ENCODE measurements at places on chromosomes 3 and 15.

- DNase-seq = no peak
Measured at GRCh38 chr15:100893964-100894295, 14.3 kb downstream of the ALDH1A3 start.

DNA sequence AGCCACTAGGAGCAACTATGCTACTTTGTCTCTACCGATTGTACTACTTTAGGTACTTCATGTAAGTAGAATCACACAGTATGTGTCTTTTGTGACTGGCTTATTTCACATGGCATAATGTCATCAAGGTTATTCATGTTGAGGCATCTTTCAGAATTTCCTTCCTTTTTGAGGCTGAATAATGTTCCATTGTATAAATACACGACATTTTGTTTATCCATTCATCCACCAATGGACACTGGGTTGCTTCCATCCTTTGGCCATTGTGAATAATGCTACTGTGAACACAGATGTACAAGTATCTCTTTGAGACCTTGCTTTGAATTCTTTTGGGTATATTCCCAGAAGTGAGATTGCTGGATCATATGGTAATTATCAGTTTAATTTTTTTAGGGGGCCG, 29.2 kb downstream of the MYO5A start:
- DNase-seq = no peak

DNA sequence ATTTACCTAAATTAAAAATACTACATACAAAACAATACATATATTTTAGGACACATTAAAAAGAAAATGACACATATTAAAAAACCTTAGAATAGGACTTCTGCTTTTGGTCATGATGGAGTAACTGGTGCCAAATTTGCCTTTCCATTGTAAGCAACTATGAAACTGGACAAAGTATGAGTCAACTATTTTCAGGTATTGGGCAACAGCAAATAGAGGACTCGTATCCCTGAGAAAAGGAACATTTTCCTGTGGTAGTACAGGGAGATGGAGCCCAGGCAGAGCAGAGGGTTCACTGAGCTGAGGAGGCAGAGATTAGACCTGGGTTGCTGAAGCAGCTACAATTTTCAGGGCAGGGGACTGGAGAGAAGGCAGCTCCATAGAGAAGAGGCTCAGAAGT, 14.7 kb downstream of the CCR1 start:
- no peak for DNase-seq

GRCh38 chr3:39262846-39263245, 17.0 kb downstream of the CX3CR1 start:
- DNase-seq = no peak

DNA sequence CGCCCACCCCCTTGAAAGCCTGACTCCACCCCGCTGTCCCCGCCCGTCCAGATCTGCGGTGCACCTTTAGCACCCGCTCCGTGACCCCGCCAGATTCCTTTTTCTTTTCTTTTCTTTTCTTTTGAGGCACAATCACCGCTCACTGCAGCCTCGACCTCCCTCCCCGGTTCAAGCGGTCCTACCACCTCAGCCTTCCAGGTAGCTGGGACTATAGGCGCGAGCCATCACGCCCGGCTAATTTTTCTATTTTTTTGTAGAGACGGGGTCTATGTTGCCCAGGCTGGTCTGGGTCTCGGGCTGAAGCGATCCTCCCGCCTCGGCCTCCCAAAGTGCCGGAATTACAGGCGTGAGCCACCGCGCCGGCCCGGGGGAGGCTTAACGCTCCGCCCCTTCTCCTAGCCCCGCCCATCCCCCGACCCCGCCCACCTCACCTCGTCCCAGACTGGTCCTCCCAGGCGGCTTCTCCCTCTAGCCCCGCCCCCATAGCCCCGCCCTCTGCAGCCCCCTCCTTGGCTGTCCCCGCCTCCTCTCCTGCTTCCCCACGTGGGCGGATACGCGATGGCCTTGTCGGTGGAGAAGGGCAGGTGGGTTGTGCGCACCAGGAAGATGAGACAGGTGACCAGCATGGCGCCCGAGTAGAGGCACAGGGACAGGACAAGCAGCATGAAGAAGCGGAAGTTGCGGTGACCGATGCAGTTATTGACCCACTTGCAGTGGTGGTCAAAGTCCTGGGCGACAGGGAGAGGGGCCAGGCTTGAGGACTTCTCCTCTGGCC, 3.2 kb downstream of the ZDHHC19 start:
- DNase-seq = peak; percentile 51

- DNase-seq = no peak
Measured at GRCh38 chr3:101791778-101792177, 12.8 kb downstream of the NXPE3 start.

DNA sequence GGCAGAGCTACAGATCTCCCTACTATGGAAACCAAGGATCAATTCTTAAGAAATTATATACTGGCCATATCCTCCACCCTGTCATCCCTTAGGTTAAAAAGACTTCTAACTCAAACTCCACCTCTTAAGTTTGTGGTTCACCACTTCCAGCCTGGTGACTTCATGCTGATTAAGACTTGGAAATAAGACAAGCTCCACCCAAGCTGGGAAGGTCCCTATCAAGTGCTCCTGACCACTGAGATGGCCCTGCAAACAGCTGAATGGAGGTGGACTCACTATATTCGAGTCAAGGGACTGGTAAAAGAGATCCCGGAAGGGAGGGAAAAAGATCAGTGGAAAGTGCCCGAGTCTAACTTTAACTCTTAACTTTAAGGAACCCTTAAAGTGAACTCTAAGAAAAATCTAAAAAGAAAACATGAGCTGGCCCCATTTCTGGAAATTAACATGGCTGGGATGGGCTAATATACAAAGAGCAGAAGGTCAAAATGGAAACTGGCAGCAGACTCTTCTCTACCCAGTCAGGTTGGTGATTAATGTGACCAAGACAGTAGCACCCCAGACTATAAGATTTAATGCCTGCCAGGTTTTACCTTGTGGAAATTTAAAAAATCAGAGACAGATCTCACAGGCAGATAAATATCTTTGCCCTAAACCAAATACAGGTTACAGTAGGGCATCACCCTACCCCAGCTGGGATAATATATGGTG, 43.9 kb downstream of the PPCDC start:
- DNase-seq = peak; percentile 24

- peak; percentile 7 for DNase-seq
Measured at GRCh38 chr3:152835601-152836102, 721 bp downstream of the P2RY1 start.

DNA sequence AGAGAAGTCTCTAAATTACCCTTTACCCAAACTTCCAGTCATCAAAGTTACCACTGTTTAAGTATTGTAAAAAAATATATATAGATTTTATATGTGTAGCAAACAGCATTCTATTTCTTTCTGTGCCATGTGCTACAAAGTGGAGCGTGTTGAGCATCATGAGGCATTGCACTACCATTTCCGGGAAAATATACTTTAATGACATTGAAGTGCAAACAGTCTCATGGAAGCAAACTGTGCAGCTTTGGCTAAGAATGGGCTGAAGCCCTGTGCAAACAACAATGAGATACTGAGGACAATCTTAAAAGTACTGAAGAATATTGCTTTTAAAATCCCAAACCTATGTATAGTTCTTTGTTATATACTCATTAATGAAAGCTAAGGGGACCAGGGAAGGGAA, 6.5 kb upstream of the RPL22L1 start:
- DNase-seq = no peak

DNA sequence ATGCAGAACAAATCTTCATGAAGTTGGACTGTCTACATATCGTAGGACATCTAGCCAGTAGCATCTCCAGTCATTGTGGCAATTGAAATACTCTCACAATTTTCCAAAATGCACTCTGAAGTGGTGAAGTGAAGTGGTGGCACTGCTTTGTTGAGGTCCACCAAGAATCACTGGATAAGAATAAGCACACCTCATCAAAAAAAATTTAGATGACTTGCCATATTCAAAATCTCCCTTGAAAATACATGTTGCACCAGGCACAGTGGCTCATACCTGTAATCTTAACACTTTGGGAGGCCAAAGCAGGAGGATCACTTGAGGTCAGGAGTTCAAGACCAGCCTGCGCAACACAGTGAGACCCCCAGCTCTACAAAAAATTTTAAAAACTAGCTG, 12.9 kb downstream of the HACD2 start:
- no peak for DNase-seq

DNA sequence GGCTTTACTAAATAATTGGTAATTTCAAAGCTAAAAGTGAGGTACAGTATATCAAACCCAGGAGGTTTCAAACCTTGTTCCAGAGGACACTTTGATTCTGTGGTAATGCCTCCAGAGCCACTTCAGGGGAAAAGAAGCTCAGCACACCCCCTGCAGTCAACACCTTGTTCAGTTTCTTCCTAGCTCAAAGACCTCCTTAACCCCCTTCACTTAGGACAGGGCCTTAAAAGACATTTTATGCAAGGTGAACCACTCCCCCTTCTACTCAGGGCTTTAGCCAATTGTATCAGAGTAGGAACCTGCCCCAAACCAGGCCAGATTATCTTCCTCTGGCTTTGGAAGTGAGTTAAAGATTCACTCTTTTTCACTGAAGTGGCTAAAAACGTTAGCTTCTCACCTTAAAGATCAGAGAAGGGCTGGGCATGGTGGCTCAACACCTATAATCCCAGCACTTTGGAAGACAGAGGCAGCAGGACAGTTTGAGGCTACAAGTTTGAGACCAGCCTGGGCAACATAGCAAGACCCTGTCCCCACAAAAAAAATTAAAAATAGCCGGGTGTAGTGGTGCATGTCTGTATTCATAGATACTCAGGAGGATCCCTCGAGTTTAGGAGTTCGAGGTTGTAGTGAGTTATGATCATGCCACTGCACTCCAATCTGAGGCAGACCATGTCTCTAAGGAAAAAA, 3.4 kb downstream of the DENND6A start:
- no peak for DNase-seq

DNA sequence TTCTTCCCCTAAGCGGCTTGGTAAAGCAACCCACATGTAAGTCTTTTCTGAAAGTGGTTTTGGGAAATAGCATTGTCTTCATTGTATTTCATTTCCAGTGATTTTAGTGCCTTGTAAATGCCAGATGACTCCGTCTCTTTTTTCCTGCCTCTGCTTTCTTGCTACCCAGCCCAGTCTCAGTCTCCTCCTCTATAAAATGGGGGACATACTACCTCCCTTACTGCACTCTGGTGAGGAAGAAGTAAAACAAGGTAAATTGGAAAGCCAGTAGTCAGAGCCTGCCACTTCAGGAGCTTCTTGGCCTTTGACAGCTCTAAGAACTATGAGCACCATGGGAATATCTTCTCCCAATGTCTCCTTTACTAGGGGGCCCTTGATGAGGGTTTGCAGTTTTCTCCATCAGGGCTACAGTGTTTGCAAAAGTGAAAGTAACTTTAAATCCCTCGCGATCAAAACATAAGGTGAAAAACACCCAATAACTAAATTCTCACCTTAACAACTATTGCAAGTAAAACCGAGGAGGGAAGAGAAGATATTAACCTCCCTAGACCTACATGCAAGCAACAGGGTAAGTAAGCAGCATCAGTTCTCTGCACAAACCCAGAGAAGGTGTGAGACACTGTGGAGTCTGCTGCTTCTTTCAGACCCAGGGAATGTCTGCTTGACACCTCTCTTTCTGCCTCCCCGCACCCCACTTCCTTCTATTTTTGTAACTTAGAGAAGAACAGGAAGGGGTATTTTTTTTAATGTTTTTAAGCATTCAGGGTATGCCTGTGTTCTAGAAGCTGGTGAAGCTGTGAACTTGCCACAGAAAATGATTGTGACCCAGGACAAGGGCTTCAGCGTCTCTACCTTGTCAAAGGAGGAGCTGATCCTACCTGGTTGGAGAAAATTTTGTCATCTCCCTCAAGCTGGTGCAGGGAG, 159.1 kb upstream of the EOMES start:
- DNase-seq = peak; percentile 17

- no peak for DNase-seq
Measured at GRCh38 chr3:123430266-123430665, 18.6 kb downstream of the ADCY5 start.

DNA sequence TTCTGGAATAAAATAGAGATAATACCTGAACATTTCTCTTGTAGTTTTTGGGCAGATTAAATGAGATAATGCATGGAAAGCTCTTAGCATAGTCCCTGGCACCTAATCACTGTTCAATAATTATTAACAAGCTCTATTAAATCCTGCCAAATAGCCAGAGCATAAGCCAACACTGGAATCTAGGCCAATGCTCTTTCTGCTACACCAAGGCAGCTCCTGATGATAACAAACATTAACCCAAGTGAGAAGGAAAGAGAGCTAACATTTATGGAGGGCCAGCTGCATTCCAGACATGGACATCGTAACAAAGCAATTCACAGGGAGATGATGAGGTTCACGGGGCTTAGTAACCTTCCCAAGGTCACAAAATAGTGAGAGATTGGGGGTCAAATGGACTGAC, 23.3 kb downstream of the LARP6 start:
- DNase-seq = no peak

DNA sequence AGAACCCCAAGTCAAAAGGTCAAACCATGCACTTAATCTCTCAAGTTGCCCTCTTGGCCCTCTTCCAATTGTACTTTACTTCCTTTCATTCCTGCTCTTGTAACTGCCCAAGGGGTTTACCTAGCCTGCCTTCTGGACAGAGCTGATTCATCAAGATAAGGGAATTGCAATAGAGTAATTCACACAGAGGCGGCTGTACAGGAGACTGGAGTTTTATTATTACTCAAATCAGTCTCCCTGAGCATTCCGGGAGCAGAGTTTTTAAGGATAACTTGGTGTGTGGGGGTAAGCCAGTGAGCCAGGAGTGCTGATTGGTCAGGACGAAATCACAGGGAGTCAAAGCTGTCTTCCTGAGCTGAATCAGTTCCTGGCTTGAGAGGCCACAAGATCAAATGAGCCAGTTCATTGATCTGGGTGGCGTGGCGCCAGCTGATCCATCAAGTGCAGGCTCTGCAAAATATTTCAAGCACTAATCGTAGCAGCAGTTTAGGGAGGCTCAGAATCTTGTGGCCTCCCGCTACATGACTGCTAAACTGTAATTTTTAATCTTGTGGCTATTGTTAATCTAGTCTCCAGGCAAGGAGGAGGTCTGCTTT, 590.0 kb downstream of the EPHA3 start:
- no peak for DNase-seq

GRCh38 chr3:37995652-37996641, 5.4 kb downstream of the VILL start:
- DNase-seq = no peak

GRCh38 chr15:98650417-98651035, 2.2 kb downstream of the IGF1R start:
- peak; percentile 53 for DNase-seq

GRCh38 chr15:83305704-83306291, 21.3 kb upstream of the BNC1 start:
- DNase-seq = no peak

- no peak for DNase-seq
Measured at GRCh38 chr15:78069462-78070029, 8.0 kb downstream of the TBC1D2B start.

GRCh38 chr3:115040673-115041286, 106.3 kb downstream of the ZBTB20 start:
- DNase-seq = peak; percentile 56

- no peak for DNase-seq
Measured at GRCh38 chr3:27861046-27862036, 139.2 kb upstream of the EOMES start.
